ENCODE measurements at places on chromosomes 5 and 9.

DNA sequence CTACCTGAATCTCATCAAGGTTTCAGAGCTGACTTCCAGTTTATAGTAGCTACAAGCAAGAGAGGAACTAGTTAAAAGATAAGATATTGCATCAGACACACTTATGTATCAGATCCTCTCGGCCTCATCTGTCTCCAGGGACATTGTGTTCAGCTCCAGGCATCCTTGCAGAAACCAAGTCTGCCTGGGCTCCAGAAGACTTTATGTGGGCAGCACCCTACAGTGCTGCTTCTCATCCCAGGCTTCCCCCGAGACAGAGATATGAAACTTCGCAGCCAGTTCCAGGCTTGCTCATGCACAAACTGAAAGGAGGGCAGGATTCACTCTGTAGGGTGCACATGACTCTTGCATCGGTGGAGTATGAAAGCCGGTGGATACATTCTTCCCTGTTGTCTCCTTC is 33.9 kb upstream of the FOXB2 start:
- DNase-seq: no peak

DNA sequence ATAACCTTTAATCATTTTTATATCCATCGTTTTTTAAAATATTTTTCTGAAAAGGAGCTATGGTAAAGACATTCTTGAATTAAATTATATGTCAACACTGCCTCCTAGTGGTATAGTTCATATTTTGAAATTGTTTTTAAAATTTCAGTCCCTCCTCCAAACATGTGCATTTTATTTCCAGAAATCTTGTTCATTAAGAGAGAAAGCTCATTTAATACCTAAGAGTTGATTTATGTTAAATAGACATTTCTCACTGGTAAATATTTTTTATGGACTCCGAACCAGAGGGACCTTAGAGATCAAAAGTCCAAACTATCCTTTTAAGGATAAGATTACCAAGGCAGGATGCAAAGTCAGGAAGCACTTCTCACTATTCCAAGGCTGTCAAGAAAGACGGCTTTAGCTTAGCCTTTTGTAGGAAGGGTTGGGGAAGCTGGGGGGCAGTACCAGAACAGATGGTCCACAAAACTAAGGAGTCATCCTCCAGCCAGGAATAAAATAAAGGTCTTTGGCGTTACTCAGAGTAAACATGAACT is 21.6 kb downstream of the BHMT start:
- DNase-seq: no peak

GRCh38 chr5:52007230-52007858 is 624.1 kb downstream of the ISL1 start:
- no peak for DNase-seq

GRCh38 chr5:118565335-118565971 is 422.9 kb downstream of the DTWD2 start:
- no peak for DNase-seq

- no peak for DNase-seq
These were observed 1397.5 kb upstream of the CDH6 start for GRCh38 chr5:29796013-29796412.
